ENCODE measurements at places on chromosomes 3 and 15. TPM values are rescaled to one million over a fixed set of nuclear protein-coding genes. Genes with fewer than 3 reads are reported as not detected.

Gene MEIS2
- total RNA-seq = 0.30 TPM

DNA sequence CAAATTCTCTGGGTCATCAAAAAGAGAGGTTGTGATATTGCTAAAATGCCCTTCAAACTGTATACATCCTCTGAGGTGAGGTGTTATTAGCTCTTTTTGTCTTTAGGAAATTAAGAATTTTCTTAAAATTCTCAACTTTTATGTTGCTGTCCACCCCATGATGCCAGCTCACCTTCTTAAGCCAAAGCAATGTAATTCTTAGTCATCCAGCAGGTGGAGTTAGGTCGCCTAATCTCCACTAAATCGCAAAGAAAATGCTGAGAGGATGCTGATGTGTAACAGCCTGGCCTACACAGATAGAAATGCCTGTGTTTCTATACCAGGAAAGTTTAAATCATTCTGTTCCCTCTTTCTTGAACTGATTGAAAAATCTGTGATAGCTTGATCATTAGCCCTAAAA is 770.2 kb upstream of the ALCAM start:
- DNase-seq = no peak

- no peak for DNase-seq
Observed at GRCh38 chr3:125219261-125219701, 6.7 kb upstream of the SLC12A8 start.

- no peak for DNase-seq
Observed at GRCh38 chr3:185084901-185085300, 68.0 kb downstream of the C3orf70 start.
